ENCODE measurements at places on chromosomes 7 and 10. TPM values are rescaled to one million over a fixed set of nuclear protein-coding genes. Genes with fewer than 3 reads are reported as not detected.

Gene ZKSCAN1
- total RNA-seq, result 52.4 TPM

Gene PPP1R17
- not detected for total RNA-seq

Gene DNAH11
- 2.2 TPM for total RNA-seq

Gene HGF
- total RNA-seq, result 8.5 TPM

Gene SYPL1
- 116 TPM for total RNA-seq

Gene PTPRN2
- 2.2 TPM for total RNA-seq

Gene LRRC61
- 23.4 TPM for total RNA-seq

Gene LEP
- 498 TPM for total RNA-seq

Gene ADCYAP1R1
- total RNA-seq, result 4.1 TPM

Gene SPDYE11
- not detected for total RNA-seq

Gene ANKRD30A
- 725 TPM for total RNA-seq

Gene EPHB6
- 5.2 TPM for total RNA-seq

Gene HPSE2
- 5.9 TPM for total RNA-seq

Gene CYP26A1
- total RNA-seq, result not detected

Gene MRLN
- total RNA-seq, result not detected

Gene GNGT1
- not detected for total RNA-seq

Gene GRID1
- total RNA-seq, result 8.5 TPM

Gene LRMDA
- total RNA-seq, result 17.1 TPM

Gene SORBS1
- total RNA-seq, result 156 TPM

Gene LRRC4
- 0.33 TPM for total RNA-seq

Gene SGCE
- 92.2 TPM for total RNA-seq

Gene JMJD1C
- 327 TPM for total RNA-seq

Gene UTF1
- total RNA-seq, result not detected

Gene UBE3C
- 63.0 TPM for total RNA-seq

Gene GRM3
- total RNA-seq, result not detected

Gene EPO
- not detected for total RNA-seq

Gene OR2A42
- 0.15 TPM for total RNA-seq

Gene SLC26A5
- total RNA-seq, result 1.0 TPM

Gene PON3
- 5.9 TPM for total RNA-seq

Gene AVL9
- 54.4 TPM for total RNA-seq

Gene CARD11
- 2.9 TPM for total RNA-seq

Gene CPA4
- total RNA-seq, result not detected

Gene DPCD
- 25.9 TPM for total RNA-seq

Gene ANKRD61
- not detected for total RNA-seq

Gene SUN1
- total RNA-seq, result 153 TPM

Gene SEMA3C
- 157 TPM for total RNA-seq

Gene GAD2
- not detected for total RNA-seq

Gene ABCC2
- 2.0 TPM for total RNA-seq

Gene SPDYE5
- total RNA-seq, result not detected

Gene MICALL2
- total RNA-seq, result 4.0 TPM

Gene MMD2
- total RNA-seq, result not detected

Gene MEOX2
- total RNA-seq, result 6.4 TPM

Gene ITPRID1
- 1.6 TPM for total RNA-seq
